ENCODE measurements at places on chromosomes 4 and X.

DNA sequence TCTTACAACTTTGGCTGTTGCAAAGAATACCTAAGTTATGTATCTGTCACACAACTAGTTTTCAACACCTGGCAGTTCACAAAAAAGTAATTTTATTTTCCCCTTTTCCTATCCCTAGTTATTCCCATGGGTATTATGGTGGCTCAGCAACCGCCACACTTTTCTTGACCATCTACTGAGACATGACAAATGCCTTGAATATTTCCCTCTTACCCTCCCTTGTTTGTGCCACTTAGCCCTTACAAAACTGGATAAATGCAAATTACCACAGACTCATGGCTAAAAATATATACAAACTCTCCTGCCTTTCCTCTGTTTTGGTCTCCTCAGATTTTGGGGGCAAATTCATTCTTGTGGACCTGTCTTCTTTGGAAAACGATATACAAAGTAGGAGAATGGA lies 72.1 kb downstream of the AMOT start:
- no peak for DNase-seq

GRCh38 chr4:30537456-30537855 lies 182.7 kb upstream of the PCDH7 start:
- DNase-seq, result no peak

DNA sequence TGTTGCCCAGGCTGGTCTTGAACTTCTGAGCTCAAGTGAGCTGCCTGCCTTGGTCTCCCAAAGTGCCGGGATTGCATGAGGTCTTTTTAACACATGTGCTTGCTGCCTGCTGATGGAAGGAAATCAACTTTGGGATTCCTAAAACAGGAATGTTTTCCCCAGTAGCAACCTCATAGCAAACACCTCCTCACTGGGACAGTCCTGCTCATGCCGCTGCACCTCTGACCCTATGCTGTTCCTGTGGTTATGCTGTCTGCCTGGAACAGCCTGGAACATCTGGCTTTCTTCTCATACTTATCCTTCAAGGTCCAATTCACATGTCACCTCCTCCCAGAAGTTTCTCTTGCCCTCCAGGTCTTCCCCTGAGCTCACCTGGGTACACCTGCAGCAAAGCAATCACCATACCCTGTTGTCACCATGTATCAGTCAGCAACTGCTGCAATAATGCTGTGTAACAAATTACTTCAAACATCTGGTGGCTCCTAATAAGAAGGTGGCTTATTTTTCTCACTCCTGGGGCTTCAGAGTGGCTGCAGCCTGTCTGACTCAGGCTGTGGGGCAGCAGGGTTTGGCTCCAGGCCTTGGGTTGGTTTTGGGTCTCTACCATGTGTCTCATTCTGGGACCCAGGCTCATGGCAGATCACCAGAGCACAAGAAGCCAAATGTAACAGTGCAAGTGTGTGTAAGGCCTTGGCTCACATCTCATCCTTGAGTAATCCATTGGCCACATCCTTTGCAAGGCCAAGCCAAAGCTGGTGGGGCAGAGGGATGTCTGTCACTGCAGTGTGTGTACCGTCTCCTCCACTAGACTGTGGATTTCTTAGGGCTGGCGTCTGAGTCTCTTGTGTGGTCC lies 59.4 kb upstream of the SORCS2 start:
- DNase-seq, result no peak

DNA sequence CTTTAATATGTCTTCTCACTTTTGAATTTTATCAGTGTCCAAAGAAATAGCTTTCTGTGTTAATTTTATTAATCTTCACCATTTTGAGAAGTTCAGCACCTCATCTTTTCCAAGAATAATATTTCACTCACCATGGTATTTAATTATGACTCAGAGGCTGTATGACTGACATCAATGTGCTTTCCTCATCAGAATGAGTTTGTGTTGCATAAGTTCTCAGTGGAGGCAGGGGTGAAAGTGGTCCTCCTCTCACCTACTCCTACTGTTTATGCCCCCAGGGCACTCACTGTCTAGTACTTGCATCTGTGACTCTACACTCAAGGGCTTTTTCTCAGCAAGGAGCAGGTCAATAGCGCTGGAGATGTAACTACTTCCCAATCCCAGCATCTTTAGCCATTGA lies 905.3 kb upstream of the INTU start:
- no peak for DNase-seq

DNA sequence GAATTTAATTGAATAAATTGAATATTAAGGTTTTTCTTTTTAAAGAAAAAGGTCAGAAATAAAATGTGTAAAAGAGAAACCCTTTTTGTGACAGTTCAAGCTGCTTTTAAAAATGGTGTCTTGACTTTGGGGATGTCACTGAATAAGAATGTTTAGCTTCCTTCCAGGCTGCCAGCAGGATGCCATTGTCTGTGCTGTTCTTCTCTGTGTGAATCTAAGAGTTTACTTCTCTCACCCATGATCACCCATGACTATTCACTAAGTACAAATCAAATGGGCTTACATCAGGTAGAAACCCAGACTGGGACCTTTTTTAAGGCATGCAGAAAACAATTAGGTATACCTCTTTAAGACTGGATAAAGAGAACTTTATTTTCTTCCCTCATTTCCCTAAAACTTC lies 115.3 kb downstream of the DACH2 start:
- no peak for DNase-seq

- DNase-seq, result no peak
Observed at GRCh38 chr4:78099058-78099457, 41.9 kb downstream of the FRAS1 start.

DNA sequence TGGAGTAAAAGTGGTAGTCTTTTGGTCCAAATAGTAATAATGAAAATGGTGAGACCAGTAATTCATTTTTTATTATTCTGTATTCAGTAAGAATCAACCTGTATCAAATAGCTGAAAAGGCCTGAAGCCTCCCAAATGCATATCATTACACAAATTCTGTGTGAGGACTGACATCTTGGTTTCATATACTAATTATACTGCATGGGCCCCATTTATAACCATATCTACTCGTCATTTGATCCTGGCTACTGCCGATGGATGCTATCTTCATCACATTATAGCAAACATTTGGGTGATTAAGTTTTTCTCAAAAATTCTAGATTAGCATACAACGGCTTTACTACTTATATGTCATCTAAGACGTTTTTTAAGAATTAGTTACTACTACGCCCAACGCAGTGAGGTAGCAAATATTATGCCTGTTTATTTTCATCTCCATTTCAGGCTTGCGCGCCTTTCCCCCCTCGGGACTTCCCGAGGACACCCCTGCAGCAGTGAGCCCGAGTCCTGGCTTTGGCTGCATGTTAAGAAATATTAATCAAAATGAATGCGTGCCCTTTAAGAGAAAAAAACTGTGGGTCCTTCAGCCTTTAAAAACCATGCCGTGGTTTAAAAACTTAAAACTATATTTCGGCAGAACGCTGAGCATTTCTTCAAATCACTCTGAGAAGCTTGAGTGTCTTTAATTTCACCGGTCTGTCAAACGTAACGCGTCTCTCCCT lies 814 bp upstream of the MMAA start:
- DNase-seq, result peak; percentile 22

GRCh38 chr4:163958751-163959150 lies 464.3 kb downstream of the TMA16 start:
- no peak for DNase-seq

- DNase-seq, result no peak
Observed at GRCh38 chrX:77275392-77275791, 171.8 kb upstream of the FGF16 start.

- DNase-seq, result no peak
Observed at GRCh38 chrX:154739952-154740465, 10.9 kb downstream of the GAB3 start.

DNA sequence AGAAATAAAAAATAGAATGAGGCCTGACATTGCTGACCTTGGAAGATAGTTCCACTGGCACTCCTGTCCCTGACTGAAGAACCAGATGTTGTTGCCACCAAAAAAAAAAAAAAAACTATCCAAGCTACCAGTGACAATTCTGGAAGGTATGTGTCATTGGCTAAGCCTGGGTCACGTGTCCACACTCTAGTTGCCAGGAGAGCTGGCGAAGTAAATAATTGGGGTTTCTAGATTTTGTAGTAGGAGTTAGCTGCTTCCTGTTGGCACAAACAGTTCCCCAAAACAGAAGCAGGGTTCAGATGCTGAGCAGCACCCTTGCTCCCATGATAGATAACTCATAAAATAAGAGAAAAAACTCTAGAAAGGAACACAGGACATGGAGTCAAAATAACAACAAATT lies 20.5 kb downstream of the MND1 start:
- DNase-seq, result no peak

DNA sequence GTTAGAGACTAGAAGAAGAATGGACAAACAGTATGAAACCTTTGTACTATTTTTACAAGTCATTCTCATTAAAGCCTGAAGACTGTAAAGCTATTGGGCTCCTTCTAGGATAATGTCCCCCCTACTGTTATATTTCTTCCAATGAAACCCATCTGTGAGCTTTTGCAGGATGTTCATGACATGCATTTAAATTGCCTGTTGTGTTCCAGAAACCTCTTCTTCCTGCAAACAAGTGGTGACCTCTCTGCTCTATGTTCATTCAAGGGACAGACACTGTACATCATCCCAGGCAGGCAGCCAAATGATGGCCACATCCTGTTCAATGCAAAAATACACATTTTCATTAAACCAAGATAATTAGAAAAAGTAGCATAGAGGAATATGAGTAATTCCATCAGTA lies 128.0 kb downstream of the C4orf33 start:
- DNase-seq, result no peak

DNA sequence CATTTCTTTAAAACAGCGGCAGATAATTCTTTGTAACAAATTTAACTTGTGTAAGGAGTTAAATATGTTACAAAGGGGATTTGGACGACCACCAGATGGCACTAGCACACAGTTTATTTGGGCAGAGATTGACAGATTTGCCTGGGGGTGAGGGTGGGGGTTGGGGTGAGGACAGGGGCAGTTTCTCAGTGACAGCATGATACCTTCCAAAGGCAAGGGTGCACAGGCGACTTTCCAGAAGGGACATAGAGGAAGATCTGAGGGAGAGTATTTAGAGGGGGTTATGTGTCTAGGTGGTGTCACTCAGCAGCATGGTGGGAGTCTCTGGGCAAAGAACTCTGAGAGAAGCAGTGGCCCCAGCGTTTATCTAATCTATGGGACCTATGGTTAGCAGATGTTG lies 9.6 kb upstream of the TMA16 start:
- peak; percentile 31 for DNase-seq

DNA sequence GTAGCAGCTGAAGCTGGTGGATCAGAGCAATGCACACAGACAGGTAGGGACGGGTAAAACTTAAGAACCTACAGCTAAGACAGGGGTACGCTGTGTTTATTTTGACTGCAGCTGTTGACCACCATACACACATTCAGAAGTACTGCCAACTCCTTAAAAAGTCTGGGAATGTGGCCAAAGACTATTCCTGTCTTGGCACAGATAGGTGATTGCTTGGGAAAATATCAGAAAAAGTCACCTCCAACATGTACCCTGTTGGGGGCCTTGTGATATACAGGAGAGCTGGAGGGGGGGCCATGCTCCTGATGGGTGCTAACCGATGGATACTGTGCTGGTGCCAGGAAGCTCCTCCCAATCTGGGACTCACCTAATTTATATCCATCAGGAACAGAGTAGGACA lies 121.2 kb downstream of the VCX2 start:
- no peak for DNase-seq

- no peak for DNase-seq
Observed at GRCh38 chr4:105808750-105809041, 86.6 kb upstream of the NPNT start.

- no peak for DNase-seq
Observed at GRCh38 chr4:114734594-114734993, 136.0 kb downstream of the UGT8 start.

All from stimulated activated CD4-positive, alpha-beta T cell treated with anti-CD3 and anti-CD28 coated beads, Interleukin-4, amount 100 ng/mL, for 4 hours (primary cell).